ENCODE measurements at places on chromosomes 12 and 14.

DNA sequence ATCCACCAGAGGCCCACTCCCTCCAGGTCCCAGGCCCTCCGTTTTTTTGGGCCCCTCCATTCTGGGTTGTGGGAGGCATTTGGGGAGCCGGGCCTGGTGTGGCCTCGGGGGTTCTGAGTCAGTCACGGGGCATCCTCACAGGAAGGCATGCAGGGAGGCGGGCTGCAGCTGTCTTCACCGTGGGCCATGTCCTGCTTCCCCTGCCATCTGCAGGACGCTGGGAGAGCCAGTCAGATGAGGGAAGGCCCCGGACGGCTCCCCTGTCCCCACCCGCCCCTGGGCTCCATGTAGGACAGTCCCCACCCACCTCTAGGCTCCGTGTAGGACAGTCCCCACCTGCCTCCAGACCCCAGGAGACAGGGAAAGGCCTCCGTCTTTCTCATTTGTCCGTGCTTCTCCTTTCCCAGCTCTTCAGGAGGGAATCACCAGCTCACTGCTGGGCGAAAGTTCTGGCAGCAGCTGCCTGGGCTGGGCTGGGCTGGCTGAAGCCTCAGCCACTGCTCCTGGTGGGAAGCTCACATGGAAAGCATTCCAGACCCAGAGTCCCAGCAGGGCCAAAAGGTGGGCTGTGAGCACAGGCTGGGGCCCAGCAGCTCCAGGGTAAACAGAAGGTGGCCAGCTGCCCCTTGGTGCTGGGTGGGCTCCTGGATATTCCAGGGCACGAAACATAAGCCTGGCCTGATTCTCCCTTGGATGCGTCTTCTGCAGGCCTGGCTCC, 217.8 kb downstream of the KIF26A start:
- no peak for DNase-seq

- no peak for DNase-seq
Observed at GRCh38 chr12:79939728-79940310, 4.9 kb upstream of the PPP1R12A start.

- no peak for DNase-seq
Observed at GRCh38 chr14:99566009-99566389, 38.0 kb downstream of the CCDC85C start.

DNA sequence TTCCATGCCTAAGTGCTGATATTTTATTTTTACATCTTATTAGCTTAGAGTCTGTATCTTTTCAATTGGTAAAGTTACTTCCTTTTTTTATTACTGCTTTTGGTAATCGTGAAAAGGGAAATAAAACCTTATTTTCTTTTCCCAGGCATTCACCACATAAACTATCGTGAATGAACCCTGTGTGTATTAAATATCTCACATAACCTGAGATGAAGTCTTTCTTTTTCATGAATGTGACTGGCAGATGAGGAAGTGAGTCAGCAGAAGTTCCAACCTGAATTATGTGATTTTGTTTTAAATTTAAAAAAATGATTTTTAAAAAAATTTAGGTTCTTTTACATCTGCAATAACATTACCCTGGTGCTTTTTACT, 26.0 kb downstream of the MYBPC1 start:
- no peak for DNase-seq

GRCh38 chr14:99884834-99885648, 91.8 kb downstream of the EML1 start:
- no peak for DNase-seq

DNA sequence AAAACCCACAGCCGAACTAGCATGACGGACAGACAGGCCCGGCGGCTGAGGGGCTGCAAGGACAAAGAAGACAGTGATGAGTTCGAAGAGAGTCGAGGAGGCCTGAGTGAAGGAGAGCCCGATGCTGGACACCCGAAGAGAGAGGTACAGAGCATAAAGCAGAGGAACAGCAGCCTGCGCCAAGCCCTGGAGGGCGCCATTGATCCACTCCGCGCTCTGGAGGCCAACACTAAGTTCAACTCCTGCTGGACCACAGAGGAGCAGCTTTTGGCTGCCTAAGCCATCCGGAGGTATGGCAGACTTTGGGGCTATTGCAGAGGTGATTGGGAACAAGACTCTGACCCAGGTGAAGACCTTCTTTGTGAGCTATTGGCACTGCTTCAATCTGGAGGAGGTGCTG, 7.8 kb upstream of the PLXNC1 start:
- peak; percentile 47 for DNase-seq

DNA sequence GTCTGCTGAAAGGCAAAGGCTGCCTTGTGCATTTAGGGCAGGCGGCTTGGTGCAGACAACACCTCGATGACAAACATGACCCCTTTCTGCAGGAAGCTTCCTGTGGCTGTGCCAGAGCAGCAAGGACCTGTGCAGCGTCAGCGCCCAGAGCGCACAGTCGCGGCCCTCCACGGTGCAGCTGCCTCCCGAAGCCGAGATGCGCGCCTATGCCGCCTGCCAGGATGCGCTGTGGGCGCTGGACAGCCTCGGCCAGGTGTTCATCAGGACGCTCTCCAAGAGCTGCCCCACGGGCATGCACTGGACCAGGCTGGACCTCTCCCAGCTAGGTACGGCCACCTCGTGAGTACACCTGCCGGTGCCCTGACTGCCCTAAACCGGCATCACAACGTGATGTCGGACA, 57.3 kb downstream of the ANKRD9 start:
- no peak for DNase-seq

GRCh38 chr12:53334822-53335221, 1.3 kb downstream of the SP7 start:
- no peak for DNase-seq

GRCh38 chr12:68410018-68410660, 78.0 kb upstream of the MDM1 start:
- DNase-seq, result no peak

GRCh38 chr12:116319898-116320621, 42.6 kb upstream of the MED13L start:
- peak; percentile 11 for DNase-seq

- no peak for DNase-seq
Observed at GRCh38 chr12:43893670-43894069, 57.8 kb downstream of the TMEM117 start.

DNA sequence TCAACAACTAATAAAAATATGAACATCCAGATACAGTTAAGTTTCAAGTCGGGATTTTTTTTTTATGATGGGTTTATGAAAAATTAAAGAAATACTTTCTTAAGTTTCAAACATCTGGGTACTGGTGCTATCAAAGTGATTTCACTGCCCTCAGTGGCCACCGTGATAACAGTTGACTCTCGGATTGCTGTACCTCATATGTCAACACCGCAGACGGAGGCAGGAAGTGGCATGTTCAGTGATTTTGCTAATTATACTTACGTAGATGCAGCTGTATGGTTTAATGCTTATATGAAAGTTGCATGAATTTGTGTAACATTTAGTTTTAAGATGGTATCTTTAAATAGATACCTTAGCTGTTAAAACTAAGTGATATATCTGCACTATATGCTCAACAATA, 20.8 kb upstream of the FBLN5 start:
- DNase-seq, result no peak

- no peak for DNase-seq
Observed at GRCh38 chr12:51351913-51352532, 5.5 kb upstream of the CELA1 start.

GRCh38 chr12:108603743-108604142, 5.9 kb upstream of the TMEM119 start:
- no peak for DNase-seq

GRCh38 chr12:107475900-107476299, 209.7 kb upstream of the PWP1 start:
- DNase-seq, result no peak

DNA sequence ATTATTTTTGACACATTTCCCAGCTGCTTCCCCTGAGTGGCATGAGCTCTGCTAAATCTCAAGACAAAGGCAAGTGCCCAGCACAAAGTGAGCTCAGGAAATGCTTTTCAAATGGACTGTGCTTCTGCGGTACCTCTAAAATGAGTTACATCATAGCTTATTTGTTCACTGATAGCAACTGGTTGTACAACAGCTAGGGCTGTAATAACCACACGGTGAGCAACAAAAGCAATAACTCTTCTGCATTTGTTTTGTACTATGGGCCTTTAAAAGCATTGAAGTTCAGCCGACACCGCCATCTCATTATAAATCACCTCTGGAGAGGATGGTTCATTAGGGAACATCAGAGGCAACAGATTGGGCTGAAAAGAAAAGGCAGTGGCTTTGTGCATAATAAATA, 475.0 kb downstream of the GLT1D1 start:
- no peak for DNase-seq

DNA sequence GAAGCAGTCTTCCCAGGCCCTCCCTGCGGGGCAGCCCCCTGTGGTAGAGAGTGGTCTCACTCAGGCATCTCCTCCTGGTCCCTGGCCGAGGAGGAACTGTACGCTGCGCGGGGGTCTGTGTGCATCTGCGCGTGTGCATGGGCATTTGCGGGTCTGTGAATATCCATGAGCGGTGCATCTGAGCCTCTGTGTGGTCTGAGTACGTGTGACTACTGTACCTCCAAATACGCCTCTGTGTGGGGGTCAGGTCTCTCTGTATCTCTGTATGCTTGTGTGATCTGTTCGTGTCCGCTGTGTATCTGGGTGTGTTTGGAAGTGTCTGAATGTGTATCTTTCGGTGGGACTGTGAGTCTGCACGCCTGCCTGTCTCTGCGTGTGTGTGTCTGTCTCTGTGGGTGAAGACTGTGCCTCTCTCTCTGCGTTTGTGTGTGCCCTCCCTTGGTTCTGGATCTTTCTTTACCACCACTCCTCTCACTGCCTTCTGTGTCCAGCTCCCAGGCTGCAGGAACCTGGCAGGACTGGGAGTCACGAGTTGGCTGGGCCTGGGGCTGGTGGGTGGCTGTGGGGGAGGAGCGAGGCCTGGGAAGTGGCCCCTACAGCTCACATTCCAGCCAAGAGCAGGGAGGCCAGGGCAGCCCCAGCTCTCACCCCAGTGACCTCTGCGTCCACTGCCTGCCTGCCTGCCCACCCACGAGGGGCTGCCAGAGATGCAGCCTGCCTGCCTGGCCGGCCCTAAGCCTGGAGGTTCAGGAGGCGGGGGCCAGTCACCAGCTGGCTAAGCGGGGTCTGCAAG, 1.1 kb upstream of the PGF start:
- DNase-seq, result no peak

GRCh38 chr12:33438851-33439586, 600 bp downstream of the SYT10 start:
- DNase-seq, result no peak

DNA sequence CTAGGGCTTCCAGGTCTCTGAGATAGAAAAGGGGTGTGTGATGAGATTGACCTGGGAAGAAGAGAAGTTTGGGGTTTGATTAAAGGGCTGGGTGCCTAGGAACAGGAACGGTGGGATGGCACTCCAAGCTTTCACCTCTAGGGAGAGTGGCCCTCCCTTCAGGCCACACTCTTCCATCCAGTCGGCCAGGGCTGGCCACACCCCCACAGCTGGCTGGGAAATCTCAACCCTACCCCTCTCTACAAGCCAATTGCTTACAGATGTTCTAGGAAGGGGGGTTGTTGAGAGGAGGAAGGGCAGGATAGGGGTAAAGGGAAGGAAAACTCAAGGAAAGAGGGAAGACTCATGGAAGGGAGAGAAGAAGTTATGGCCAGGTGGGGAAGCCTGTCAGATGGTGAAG, 6.6 kb upstream of the ITGA5 start:
- DNase-seq, result no peak

GRCh38 chr12:114625294-114625851, 58.6 kb downstream of the TBX3 start:
- DNase-seq, result peak; percentile 28

- DNase-seq, result no peak
Observed at GRCh38 chr14:93690146-93690545, 98.1 kb downstream of the PRIMA1 start.

DNA sequence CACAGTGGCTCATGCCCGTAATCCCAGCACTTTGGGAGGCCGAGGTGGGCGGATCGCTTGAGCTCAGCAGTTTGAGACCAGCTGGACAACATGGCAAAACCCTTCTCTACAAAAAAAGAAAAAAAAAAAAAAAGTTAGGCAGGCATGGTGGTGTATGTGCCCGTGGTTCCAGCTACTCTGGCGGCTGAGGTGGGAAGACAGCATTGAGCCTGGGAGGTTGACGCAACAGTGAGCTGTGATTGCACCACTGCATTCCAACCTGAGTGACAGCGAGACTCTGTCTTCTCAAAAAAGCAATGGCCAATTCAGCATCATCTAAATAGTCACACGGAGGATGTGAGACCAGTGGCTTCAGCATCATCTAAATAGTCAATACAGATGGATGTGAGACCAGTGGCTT, 10.4 kb upstream of the SAMD4A start:
- DNase-seq, result no peak

DNA sequence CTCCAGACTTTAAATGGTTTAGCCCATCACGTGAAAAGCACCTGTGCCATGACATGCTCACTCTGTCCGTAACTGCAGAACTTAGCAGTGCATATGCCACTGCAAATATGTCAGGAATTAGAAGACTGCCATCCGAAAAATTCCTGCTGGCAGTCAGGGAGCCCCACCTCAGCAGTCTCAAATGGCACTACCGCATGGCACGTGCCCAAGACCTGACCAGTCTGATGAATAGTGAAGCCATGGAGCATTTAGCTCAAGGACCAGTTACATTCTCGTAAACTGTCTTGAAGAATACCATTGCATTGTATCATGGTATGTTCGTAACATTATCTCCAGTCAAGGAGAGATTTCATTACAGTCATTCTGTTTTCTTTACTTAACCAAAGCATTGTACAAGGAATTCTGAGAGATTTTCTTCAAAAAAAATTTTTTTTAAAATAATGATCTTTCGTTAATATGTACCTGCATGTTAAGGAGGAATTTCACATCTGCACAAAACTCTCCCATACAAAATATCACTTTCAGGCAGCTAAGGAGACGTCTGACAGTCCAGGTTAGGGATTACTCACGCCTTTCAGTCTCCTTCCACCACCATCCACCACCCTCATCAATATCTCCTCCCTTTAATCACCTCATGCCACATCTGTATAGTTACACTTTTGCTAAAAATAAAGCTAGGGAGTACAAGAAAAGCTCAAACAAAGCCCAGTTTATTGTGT, 138.5 kb downstream of the ANO2 start:
- no peak for DNase-seq

- no peak for DNase-seq
Observed at GRCh38 chr12:113392988-113393579, 10.6 kb downstream of the SDS start.

DNA sequence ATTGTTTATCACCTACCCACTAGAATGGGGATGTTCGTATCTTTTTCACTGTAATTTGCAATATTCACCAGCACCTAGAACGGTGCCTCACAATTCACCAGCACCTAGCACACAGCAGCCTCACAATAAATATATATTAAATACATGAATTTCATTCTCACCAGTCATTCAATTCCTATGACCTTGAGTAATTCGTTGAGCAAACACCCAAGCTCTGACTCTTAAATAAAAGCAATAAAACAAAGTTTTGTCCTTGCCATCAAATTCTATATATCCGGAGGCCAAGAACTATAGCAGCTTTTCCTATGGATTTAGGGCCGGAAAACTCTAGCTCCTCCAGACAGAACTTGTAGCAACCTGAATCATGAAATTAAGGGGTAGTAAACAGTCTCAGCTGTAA, 981 bp downstream of the VTI1B start:
- no peak for DNase-seq

DNA sequence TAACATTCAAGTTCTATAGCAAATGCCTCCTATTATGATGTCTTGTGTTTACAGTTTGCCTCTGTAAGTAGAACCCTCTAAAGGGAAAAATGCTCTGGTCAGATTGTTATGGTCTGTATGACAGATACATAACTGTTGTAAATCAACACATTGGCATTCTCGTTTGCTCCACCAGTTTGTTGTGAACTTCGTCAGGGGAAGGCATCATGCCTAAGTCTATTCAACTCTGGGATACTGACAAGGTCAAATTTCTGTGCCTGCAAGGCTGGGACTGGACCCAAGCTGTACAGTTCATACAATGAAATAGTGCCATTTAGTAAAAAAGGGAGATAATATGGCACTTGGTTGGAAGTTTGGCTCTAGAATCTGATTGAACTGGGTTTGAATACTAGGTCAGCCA, 392.3 kb downstream of the RAD51B start:
- DNase-seq, result no peak
